Myocyte (in vitro differentiated cells): ENCODE measurements at places on chromosomes 7 and 10.

DNA sequence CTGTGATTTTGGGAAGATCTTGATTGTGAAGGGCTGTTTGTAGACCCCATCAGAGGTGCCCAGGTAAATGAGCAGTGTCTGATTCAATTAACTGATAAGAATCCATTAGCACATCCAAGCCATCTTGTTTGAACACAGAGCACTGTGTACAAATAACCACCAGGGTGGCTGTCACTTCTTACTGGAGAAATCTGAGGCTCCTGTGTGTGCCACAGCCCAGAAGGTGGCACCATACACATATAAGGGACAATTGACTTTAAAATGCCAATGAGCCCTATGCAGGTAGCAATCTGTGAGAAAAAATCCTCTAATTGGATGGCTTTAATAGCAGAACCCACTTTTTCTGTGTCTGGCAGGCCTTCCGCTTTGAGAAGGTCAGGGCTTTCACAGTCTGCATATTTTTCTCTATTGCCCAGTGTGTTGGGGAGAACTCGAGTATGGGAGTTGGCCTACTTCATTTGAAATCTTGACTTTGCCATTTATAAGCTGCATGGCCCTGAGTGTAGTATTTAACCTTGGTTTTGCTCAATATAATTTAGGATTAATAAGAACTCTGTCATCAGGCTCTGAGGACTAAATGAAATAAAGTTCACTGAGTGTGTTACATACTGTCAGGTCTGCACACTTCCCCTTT lies 517.4 kb downstream of the CCSER2 start:
- DNase-seq, result no peak

DNA sequence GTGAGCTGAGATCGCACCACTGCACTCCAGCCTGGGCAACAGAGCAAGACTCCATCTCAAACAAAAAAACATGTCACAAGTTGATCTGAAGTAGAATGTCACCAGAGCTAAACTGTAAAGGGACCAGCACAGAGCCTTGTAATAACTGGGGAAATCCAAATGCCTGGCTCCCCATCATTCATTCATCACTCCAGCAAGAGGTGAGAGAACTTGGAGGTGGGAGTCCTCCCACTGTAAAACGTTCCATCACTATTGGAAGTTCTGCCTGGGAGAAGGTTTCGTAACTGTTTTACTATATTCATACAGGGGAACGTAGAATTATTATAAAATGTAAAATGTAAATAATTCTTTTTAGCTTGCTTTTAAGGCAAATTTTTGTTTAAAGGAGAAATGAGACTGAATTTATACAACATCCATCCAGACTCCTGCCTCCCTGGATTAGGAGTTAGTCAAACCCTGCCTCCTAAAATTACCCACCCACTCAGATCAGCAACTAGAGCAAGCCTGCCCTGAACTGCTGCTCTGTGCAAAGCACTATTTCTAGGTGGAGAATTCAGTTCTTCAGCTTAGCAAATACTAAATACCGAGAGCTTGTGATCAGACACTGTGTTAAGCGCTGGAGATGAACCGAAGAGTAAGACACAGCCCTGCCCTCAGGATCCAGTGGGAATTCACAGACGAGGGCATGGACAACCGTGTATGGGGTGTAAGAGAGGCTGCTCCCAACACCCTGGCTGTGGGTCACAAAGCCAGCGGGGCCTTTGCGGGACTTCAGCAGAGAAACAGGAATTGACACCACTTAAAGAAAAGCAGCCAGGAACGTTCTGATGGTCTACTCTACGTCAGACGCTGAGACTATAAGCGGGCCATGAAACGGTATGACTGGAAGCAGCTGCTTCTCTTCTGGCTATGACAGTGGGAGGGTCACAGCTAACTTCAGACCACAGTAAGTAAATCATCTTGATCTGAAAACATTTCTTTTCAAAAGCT lies 208.3 kb downstream of the ZMYND11 start:
- no peak for DNase-seq

DNA sequence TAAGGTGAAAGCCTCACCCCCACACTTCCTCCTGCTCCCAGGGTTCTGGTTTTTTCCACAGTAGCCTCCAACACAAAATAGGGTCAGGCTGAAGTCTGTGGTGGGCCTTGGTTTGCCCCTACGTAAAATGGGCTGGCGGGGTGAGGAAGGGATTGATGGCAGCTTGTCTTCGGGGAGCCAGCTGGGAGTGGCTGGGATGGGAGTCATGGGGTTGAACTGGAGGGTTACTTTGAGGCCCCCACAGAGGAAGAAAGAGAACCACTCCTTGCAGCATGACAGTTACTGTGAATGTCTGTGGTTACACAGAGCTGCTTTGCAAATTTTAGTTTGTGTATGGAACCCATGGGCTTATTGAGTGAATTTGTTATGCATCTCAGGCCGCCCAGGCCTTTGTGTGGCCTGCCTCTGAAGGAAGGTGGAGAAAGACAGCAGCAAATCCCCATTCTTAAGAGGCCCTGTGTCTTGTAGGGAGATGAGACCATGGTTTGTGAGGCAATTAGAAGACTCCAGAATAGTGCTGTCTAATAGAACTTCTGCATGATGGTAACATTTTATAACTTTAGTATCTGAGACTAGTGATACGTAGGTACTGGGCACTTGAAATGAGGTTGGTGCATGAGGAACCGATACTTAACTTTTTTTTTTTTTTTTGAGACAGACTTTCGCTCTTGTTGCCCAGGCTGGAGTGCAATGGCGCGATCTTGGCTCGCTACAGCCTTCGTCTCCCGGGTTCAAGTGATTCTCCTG lies 8.1 kb downstream of the TRIM8 start:
- no peak for DNase-seq

- DNase-seq, result no peak
Measured at GRCh38 chr7:132150711-132151110, 425.6 kb downstream of the PLXNA4 start.

DNA sequence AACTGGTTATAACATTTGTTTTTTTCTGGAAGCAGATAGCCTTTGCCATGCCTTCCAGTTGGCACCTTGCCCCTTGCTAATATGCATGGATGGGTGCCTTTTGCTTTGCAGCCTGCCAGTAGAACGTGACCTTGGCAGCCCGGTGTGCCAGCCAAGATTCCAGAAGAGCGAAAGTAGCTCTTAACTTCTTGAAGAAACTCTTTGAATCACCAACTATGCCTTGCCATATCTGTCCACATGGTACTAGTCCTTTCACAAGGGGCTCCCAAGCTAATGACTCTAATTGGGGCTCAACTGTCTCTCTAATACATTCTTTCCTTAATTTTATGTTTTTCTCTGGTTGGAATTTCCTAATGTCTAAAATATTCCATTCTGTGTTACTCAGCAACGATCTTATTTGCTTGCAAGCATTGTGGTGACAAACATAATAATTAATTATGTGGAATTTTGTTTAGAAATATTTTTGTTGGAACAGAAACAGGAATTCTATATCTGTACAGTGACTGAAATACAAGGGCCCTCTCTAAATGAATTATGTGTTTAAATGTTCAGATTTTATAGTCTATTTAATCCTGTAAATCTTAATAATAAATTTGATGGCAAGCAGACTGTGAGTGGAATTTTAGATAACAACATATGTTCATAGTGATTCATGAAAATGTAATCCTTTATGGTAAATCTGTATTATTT lies 45.8 kb downstream of the HDAC9 start:
- DNase-seq, result peak; percentile 74

GRCh38 chr7:147912291-147912690 lies 678.3 kb upstream of the C7orf33 start:
- DNase-seq, result no peak

DNA sequence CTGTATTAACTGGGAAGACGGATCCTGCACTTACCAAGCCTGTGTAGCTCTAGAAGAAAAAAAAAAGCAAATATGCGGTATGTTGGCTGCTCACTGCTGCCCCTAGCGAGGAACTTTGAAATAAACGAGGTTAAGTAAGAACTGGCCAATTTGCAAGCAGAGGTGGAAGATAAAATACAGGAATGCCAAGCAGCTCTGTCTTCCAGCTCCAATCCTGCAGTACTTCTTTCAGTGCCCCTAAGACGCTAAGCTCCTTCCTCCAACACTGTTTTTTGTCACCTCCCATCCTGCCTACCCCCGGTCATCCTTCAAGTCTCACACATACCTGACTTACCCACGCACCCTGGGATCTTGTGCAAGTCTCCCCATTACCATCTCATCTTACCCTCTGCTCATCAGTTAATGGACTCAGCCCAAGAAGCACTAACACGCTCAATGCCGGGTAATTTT lies 809 bp downstream of the C10orf143 start:
- DNase-seq, result peak; percentile 92

- no peak for DNase-seq
Measured at GRCh38 chr10:101135141-101136006, 4.3 kb downstream of the TLX1 start.

DNA sequence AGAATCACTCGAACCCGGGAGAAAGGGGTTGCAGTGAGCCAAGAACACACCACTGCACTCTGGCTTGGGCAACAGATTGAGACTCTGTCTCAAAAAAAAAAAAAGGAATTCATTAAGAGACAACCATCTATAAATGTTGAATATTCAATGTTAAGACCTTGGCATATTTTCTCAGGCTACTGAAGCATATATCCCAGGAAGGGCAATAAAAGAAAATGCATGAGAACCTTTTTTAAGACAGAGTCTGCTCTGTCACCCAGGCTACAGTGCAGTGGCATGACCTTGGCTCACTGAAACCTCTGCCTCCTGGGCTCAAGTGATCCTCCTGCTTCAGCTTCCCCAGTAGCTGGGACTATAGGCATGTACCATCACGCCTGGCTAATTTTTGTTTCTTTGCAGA lies 165.0 kb downstream of the JMJD1C start:
- DNase-seq, result no peak

DNA sequence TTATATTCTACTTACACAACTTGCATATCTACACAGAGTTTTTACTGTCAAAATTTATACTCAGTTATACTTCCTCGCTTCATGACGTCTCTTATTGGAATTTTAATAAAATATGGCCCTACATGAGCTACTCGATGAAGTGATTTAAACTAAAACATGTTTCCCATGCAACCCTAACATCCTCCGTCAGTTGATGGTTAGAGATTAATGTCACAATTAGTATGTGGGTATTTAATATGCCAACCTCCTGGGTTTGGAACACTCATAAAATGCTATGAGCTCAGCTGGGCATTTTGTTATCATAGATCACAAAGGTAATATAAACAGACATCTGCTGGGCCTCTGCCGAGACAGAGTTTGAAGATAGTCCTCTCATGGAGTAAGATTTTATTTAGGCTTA lies 66.5 kb downstream of the GNAT3 start:
- DNase-seq, result no peak

GRCh38 chr10:103632247-103632642 lies 138.7 kb downstream of the NEURL1 start:
- DNase-seq, result peak; percentile 63

- peak; percentile 57 for DNase-seq
Measured at GRCh38 chr10:28054228-28054860, 55.5 kb upstream of the ODAD2 start.

DNA sequence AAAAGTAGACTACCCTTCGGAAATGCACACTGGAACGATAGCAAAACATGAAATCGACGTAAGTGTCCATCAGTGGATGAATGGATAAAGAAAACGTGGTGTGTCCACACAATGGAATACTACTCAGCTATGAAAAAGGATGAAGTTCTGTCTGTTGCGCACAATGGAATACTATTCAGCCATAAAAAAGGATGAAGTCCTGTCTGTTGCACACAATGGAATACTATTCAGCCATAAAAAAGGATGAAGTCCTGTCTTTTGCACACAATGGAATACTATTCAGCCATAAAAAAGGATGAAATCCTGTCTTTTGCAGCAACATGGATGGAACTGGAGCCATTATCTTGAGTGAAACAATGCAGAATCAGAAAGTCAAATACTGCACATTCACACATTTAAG lies 591.8 kb downstream of the PTPRN2 start:
- DNase-seq, result no peak

DNA sequence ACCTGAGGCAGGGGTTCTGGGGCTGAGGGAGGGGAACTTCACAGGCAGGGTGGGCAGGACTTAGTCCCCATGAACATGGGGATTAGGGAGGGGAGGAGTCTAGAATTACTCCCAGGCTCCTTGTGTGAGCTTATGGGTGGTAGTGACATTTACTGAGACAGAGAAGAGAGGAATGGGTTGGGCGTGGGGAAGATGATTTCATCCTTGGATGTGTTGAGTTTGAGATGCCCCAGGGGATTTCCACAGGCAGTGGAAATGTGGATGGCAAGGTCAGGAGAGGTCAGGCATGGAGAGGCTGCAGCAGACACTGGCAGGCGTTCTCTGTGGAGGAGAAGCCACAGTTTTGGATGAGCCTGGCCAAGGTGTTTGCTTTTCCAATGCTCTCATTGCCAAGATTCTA lies 26.4 kb upstream of the GSDME start:
- peak; percentile 51 for DNase-seq

DNA sequence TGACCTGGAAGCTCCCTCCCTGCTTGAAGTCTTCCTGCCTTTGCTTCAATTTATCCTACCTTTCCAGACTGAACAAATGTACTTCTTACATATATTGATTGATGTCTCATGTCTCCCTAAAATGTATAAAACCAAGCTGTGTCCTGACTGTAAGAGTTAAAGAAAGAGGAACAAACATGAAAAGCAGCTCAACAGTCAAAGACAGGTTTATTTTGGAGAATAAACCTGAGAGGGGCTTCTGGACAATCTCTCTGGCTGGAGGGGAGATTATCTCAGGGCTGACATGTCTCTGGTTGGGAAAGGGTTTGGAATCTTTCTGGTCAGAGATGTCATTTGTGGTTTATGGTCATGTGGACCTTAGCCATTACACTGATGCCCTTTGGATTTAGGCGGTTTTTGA lies 41.0 kb downstream of the OR13A1 start:
- no peak for DNase-seq

- peak; percentile 35 for DNase-seq
Measured at GRCh38 chr7:28955718-28956607, 2.2 kb downstream of the TRIL start.

DNA sequence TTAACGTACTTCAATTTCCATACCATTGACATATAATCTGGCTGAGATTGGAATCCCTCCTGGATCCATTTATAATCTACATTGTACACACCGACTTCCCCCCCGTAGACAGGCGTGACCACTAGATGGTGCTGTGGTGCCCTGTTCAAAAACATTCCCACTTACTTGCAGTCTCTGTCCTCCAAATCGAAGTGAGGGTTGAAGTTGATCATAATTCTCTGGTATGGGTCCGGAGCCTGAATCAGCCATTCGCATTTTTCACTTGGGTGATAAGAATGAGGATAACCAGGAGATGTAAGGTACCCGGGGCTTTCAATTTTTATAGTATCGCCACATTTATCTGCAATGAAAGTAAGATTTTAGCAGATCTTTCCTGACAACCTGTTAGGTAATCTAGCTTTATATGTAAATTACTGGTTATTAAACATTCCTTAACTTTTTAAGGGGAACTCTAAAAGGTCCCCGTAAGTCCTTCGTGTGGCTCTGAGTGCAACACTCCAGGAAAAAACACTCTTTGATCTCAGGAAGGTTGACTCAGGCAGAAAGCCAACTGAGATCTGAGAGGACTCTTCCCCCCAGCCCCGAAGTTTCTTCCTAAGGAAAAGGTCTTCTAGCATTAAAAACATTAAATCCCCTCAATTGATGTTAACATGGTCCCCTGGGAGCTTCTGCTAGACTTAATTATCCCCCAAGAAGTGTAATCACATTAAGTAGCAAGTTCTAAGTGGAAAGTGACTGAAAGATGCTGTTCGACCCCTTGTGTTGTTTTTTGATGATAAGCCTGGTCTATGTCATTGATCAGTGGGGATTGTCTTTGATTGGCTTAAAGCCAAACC lies 3.7 kb downstream of the NRP1 start:
- DNase-seq, result peak; percentile 85

- peak; percentile 86 for DNase-seq
Measured at GRCh38 chr10:103442031-103442461, 10.1 kb downstream of the CALHM2 start.

- no peak for DNase-seq
Measured at GRCh38 chr7:37726016-37726415, 42.5 kb downstream of the GPR141 start.
